ENCODE measurements at places on chromosomes 6 and 20.

DNA sequence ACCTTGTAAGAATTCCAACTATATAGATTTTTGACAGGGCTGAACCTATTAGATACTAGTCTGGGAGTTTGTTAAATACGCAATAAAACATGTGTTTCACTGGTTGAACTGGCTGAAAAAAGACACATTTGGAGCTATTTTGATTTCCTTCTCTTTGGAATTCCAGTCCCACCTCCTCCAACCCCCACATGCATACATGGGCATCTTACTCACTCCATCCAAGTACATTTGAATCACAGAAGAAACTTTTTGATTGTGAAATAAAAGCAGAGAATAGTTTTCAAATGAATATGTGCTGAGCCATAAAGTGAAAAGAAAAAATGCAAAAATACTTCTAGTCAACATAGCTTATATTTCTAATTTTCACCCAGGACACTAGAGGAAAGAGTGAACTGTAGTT lies 33.9 kb upstream of the STXBP5 start:
- DNase-seq, result no peak

- no peak for DNase-seq
Measured at GRCh38 chr6:87623248-87623647, 33.3 kb downstream of the ORC3 start.

DNA sequence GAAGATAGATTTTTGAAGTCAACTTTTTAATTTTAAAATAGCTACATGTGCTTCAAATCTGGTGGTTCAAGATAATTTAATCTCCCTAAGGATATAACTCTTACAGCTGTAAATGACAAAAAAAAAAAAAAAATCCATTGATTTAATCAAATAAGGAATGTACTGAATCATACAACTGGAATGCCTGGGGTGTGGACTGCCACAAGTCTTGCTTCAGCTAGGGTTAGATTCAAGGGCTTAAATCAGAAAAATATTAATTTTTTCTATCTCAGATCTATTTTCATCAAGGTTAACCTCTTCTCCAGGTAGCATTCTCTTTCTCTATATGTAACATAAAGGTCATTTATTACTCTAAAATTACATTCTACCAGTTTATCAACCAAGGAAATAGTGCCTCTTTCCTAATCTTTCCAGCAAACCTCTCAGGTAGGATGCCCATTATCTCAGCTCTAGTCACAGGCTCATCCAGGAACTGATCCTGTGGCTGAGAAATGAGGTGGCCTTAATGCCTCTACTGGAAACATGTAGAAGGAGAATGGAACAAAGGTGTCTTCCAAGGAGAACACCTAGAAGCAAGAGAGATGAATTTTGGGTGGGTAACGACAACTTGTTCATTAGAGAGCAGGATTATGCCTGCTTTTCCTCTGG lies 466.9 kb downstream of the CBLN4 start:
- DNase-seq, result no peak

- DNase-seq, result peak; percentile 64
Measured at GRCh38 chr20:47220161-47220582, 136.3 kb downstream of the ZMYND8 start.

GRCh38 chr6:120230008-120230407 lies 880.4 kb upstream of the MAN1A1 start:
- DNase-seq, result no peak

DNA sequence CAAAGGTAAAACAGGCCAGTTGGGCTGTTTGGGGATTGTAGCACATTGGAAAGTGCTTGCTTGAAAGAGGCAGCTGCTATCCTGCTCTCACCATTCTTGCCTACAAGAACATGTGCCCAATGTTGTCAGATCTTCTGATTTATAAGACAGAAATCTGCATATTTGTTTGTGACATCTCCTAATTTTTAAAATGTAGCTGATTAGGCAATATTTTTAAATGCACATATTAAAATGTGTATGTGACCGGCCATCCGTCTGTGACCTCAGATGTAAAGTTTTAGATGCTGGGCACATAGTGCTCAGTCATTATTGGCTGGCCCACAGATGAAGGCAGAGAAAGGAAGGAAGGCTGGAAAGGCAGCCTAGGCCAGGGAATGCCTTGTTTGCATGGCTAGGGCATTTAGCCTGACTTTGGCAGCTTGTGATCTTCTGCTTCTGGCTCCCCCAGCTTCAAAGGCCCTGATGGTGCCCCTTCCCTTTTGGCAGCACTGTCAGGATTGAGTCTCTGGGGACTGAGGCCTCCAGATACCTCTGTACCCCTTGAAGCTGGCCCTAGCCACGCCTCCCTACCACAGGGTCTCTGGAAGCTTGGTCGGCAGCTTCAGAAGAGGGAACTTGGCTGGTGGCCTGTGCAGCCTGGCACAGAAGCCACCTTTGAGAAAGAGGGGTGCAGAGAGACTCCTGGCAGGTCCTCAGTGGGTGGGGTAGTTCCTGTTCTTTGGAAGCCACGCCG lies 6.4 kb downstream of the SNPH start:
- DNase-seq, result no peak

- no peak for DNase-seq
Measured at GRCh38 chr6:146928503-146928902, 275.7 kb upstream of the STXBP5 start.

DNA sequence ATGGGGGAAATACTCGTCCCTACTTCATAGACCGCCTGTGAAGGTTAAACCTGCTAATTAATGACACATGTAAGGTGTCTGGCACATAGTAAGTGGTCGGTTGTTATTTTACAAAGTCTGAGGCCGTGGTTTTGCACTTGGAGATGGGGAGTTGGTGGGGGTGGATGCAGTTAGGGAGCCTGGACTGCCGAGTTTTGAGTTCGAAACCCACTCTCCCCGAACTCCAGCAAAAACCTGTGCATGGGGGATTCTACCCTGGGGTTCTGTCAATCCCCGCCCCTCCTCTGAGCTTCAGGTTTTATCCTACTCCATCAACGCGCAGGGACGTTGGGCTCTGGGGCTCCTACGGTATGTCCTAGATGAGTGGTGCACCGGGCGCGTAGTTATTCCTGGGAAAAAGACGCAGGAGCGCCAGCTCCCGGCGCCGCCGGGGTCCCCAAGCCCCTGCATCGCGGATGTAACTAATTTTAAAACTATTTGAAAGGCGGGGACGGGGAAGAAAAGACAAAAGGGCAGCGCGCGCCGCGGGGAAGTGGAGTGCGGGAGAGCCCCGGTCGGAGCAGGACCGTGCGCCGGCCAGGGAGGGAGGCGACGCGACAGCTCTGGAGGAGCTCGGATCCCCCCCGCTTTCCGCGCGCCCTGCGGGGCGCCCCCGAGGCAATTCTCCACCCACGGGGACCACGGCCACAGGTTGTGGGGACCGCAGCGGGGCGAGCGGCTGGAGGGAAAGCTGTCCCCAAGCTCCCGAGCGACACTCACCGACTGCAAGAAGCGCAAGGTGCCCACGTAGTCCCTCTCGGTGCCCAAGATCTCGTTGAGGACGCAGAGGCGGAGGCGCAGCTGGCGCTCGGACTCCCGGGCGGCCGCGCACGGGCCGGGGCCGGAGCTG lies 672 bp downstream of the PREX1 start:
- peak; percentile 39 for DNase-seq
